PC-9 (cell line): ENCODE measurements at places on chromosomes 12 and 14. TPM values are rescaled to one million over a fixed set of nuclear protein-coding genes. Genes with fewer than 3 reads are reported as not detected.

DNA sequence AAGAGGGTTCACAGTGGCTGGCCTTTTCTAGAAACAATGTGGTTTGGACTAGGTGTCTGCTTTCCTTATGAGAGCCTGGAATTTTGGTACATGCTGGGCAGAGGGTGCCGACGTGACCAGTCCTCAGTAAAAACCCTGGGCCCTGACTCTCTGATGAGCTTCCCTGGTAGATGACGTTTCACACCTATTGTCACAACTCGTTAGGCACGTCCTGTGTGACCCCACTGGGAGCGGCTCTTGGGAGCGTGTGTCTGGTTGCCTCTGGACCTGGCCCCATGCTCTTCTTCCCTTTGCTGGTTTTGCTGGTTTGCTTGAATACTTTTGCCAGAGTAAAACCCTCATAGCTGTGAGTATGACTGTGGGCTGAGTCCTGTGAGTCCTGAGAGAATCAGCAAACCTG lies 136.9 kb downstream of the RIMBP2 start:
- no peak overlapping the region for H3K4me3 ChIP-seq
- peaks cover 44% of the 10 kb centered on the region for H3K27me3 ChIP-seq
- no peaks in the 10 kb centered on the region for H3K4me1 ChIP-seq
- no peaks in the 10 kb centered on the region for H3K36me3 ChIP-seq

GRCh38 chr12:49961993-49962764 lies 507 bp downstream of the AQP5 start:
- H3K4me3 ChIP-seq: no peak overlapping the region
- H3K36me3 ChIP-seq: no peaks in the 10 kb centered on the region
- H3K4me1 ChIP-seq: peaks cover 51% of the 10 kb centered on the region
- no peaks in the 10 kb centered on the region for H3K27me3 ChIP-seq
- peak overlapping the region; percentile 57; the same call in 1 of the 2 replicates for H3K27ac ChIP-seq

- no peak overlapping the region for H3K4me3 ChIP-seq
- no peaks in the 10 kb centered on the region for H3K36me3 ChIP-seq
- H3K27ac ChIP-seq: no peak overlapping the region
- DNase-seq: no peak
- H3K4me1 ChIP-seq: no peaks in the 10 kb centered on the region
- no peaks in the 10 kb centered on the region for H3K27me3 ChIP-seq
Observed at GRCh38 chr12:42612231-42612613, 22.7 kb upstream of the PRICKLE1 start.

DNA sequence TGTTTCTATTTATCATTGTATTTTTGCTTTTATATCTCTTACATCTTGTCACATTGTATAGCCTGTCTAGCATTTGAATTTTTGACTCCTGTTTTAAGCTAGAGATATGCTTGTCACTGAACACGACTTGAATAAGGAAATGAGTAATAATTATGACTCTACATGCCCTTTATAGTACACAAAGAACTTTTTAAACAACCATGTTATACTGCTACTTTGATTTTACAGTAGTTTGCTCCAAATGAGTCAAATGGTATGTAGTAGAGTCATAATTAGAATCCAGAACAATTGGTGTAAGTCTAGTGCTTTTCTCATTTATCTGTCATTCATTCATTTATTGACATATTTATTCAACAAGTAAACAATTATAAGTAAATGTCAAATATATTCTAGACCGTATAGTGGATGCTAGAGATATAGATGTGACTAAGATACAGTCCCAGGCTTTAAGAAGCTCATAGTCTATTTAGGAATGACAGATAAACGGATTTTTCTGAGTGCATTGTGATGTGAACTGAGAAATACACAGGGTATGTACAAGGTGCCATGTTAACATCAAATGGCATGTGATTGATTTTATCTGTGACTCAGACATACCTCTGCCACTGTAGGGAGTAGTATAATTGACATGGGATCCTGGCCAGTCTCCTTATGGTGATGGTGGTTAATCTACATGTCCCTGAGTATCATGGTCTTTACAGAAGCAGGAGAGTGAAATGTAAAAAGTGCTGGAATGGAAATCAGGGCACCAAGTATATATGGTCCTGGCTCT lies 799.7 kb downstream of the DIO2 start:
- H3K4me1 ChIP-seq: no peaks in the 10 kb centered on the region
- no peak overlapping the region for H3K27ac ChIP-seq
- DNase-seq: no peak
- H3K27me3 ChIP-seq: no peaks in the 10 kb centered on the region

DNA sequence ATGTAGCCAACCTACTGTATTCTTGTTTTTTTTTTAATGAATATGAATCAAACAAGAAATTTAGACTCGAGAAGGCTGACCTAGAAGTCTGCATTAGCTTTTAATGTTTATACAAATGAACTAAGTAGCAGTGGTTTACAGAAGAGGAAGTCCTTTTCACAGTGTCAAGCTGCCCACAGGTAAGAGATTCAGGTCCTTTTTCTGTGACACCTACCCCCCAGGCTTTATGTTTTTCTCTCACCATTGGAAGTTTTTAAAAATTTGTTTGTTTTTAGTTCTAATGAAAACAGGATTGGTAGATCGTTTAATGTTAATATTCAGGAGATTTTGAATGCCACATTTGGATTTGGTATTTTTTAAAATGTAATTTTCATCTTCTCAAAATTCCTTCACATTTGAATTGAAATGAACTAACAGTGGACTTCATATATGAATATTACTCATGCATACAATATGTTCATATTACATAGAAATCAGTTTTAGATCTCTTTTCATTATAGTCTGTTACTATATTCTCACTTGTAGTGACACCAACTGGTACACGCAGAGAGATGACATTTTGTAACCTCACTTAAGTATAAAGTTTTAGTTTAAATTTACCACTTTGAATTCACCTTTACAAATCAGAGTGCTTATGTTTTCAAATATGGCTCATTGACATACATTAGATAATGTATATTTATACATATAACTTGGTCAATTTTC lies 29.7 kb downstream of the ATF7IP start:
- no peak for DNase-seq
- no peaks in the 10 kb centered on the region for H3K4me1 ChIP-seq
- H3K27me3 ChIP-seq: no peaks in the 10 kb centered on the region
- H3K4me3 ChIP-seq: no peak overlapping the region
- H3K36me3 ChIP-seq: peaks cover 5% of the 10 kb centered on the region; the same call in 1 of the 2 replicates
- no peak overlapping the region for H3K27ac ChIP-seq

DNA sequence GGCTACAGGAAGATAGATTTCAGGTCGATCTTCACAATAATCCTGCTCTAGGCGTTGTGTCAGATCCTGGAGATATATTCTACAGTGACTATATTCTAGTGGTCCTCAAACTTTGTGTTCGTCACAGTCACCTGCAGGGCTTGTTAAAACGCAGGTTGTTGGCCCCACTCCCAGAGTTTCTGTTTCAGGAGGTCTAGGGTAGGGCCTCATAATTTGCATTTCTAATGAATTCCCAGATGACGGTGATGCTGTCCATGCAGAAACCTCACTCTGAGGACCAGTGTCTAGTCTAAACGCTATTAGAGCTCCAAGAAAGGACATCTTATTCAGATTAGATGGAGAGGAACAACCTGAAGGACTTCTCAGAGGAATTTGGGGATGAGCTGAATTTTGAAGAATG lies 13.2 kb upstream of the SLC6A13 start:
- H3K36me3 ChIP-seq: peaks cover 2% of the 10 kb centered on the region; the same call in 1 of the 2 replicates
- no peak overlapping the region for H3K27ac ChIP-seq
- no peaks in the 10 kb centered on the region for H3K27me3 ChIP-seq
- H3K4me3 ChIP-seq: no peak overlapping the region

DNA sequence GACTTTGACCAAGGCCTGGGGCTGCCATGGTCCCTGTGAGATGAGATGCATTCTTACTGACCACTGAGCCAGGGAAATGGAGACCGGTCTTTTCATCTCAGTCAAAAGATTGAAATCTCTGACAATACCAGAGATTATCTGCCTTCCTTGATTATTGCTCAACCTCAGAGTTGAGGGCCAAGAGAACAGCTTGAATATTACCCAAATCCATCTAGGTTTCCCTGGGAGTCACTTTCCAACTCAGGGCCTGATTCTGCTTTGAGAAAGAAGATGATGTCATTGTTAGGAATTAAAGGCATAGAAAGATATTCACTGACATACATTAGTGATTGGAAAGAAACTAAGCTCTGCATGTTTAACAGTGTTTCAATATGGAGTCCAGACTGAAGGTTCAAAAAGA lies 515.9 kb upstream of the TBX3 start:
- peaks cover 3% of the 10 kb centered on the region; the same call in 1 of the 2 replicates for H3K27me3 ChIP-seq
- no peak overlapping the region for H3K27ac ChIP-seq
- DNase-seq: no peak
- H3K4me3 ChIP-seq: no peak overlapping the region

SLCO1A2 gene
- total RNA-seq: 0.45 and 0.63 TPM in 2 replicates

TUBA1A gene
- total RNA-seq: 14.1 and 14.2 TPM in 2 replicates

CARMIL3 gene
- total RNA-seq: not detected in 2 replicates

AKAP3 gene
- total RNA-seq: 2.1 and 3.0 TPM in 2 replicates

SLC25A47 gene
- not detected in 2 replicates for total RNA-seq

USP5 gene
- 267 and 308 TPM in 2 replicates for total RNA-seq
